PC-9 (cell line): ENCODE measurements at places on chromosomes 16 and 17.

DNA sequence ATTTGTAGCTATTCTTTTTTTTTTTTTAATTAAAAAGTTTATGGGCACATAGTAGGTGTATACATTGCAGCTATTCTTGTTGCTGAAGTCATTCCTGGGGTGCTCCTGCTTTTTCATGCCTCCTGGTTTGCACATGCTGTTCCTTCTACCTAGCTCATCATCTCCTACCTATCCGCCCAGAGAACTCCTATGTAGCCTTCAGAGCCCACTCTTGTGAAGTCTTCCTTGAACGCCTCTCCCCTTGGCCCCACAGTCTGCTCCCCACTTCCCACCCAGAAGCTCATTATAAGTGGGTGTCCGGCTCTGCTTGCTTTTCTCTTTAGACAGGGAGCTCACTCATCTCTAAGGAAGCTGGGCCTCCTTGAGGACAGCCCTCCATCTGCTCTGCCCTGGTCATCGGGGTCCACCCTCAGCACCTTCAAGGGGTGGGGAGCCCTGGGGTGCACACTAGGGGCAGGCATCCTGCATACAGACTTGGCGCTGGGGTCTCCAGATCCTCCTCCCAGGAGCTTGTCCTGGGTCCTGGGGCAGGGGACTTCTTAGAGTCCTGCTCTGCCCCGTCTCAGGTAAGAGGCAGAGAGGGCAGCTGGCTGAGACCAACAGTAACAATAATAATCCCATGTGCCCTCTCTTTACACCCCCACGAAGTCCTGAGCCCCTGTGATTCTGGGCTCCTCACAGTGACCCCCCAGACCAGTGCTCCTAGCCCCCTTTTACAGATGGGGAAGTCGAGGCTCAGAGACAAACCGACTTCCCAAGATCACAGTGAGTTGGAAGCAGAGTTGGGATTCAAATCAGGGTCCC is 3.5 kb upstream of the B9D1 start:
- no peaks in the 10 kb centered on the region for H3K36me3 ChIP-seq
- no peak overlapping the region for H3K27ac ChIP-seq
- H3K4me1 ChIP-seq: peaks cover 13% of the 10 kb centered on the region
- no peak overlapping the region for H3K4me3 ChIP-seq
- H3K27me3 ChIP-seq: no peaks in the 10 kb centered on the region

GRCh38 chr17:43314611-43315011 is 80.8 kb upstream of the RNU2-1 start:
- H3K4me1 ChIP-seq: peaks cover 4% of the 10 kb centered on the region; the same call in 1 of the 2 replicates
- no peak overlapping the region for H3K27ac ChIP-seq
- no peak overlapping the region for H3K4me3 ChIP-seq
- no peak for DNase-seq
- no peaks in the 10 kb centered on the region for H3K36me3 ChIP-seq
- no peaks in the 10 kb centered on the region for H3K27me3 ChIP-seq

DNA sequence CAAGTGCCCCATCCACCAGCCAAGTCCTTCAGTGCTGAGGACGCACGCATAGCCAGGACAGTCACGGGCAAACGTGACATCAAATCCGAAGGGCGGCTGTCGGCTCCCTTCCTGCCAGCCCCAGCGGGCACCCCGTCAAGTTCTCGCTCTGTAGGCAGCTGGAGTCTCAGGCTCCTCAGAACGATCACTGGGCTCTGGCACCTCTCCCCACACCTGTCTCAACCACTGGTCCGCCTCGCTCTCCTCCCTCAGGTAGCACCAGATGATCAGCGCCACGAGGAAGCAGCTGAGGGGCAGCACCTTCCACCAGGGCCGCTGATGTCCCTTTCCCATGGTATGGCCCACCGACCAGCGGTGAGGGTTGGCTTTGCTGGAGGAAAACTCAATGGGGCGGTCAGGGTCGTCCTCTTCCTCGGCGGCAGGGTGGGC is 422 bp downstream of the UQCC4 start:
- peaks cover 47% of the 10 kb centered on the region for H3K4me1 ChIP-seq
- no peak for DNase-seq
- no peaks in the 10 kb centered on the region for H3K27me3 ChIP-seq
- peak overlapping the region; percentile 24; the same call in 1 of the 2 replicates for H3K27ac ChIP-seq
- H3K36me3 ChIP-seq: no peaks in the 10 kb centered on the region

DNA sequence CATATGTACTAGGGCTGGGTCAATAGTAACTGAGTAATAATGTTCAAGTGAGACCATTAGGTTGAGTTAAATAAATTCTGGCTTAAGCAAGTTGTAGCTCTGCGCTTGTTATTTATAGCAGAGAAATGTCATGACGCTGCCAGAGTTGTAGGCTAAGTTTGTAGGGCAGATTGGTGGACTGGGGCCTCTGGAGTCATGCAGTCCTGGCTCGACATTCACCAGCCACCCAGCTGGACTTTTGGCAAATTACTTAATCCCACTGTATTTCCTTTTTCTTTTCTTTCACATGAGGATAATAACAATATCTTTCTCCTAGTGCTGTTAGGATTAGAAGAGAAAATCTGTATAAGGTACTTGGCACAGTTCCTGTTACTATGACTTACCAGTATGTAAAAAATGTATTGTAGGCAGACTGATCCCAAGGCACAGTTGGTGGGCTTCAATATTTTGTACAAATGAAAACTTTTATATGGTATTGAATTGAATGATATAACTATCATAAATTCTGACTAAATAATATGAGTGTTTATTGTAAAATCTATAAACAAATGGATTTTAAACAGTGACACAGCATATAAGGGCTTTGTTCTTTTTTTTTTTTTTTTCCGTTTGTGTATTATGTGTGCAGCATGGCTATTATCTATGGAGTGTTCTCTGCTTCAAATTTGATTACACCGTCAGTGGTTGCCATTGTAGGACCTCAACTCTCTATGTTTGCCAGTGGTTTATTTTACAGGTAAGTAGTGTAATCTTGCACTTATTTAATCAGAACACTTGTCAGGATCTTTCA is 2.6 kb downstream of the MFSD11 start:
- DNase-seq: no peak
- H3K4me3 ChIP-seq: no peak overlapping the region
- H3K27ac ChIP-seq: no peak overlapping the region
- H3K36me3 ChIP-seq: peaks cover 15% of the 10 kb centered on the region
- peaks cover 9% of the 10 kb centered on the region for H3K4me1 ChIP-seq
